ENCODE measurements at places on chromosomes 3 and 15.

GRCh38 chr3:190116551-190117067 is 4.1 kb downstream of the P3H2 start:
- no peak for DNase-seq

GRCh38 chr15:71346464-71346863 is 231.2 kb downstream of the THSD4 start:
- no peak for DNase-seq

GRCh38 chr3:61155701-61156292 is 95.5 kb downstream of the FHIT start:
- no peak for DNase-seq

DNA sequence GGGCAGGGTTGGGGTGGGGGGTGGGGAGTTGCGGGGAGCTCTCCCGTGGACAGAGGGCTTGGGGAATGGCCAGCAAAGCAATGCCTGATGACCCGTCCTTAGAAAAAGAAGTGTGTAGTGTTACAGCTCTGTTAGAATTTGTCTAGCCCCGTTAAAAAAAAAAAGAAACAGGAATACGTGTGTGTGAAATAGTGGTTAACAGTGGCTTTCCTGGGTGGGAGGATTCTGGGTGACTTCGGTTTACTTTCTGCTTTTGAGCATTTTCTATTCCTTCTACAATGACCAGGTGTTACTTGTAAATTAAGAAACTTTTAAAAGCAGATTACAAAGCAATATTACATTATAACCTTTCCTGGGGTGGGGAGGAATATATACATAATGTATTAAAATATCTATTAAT is 25.0 kb downstream of the H1-8 start:
- no peak for DNase-seq

DNA sequence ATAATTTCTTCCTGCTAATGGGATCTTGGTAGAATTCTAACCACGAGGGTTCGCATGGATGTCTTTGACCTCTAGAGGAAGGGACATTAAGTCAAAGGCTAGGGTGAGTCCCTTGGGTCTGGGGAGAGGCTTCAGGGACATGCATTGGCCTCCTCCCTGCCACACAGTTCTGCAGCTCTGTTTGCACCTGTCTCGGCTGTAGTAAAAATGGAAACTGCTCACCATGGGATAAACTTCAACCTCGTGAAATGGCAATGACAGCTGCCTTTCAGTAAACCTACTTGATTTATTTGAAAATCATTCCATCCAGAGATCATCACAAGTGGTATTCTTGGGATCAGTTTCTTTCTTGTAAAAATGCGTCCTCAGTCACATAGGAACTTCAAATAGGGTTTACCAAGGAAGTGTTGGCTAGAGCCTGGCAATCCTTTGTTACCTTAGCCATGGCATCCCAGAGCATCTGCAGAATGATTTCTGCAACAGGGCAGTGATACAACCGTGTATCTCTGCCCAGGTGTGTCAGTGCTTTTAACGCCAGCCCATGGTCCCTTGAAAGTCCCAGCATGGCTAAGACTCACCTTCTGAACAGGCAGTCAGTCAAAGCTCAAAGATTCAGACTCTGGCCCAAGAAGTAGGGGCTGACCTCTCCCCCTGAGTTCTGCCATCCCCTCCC is 14.0 kb upstream of the LRTM1 start:
- DNase-seq = no peak

Data from SW480 (cell line).